PC-9 (cell line): ENCODE measurements at places on chromosomes 5 and 9. TPM values are rescaled to one million over a fixed set of nuclear protein-coding genes. Genes with fewer than 3 reads are reported as not detected.

NXNL2 gene
- total RNA-seq = 5.5 and 8.7 TPM in 2 replicates

GRCh38 chr5:31153521-31153920 lies 40.0 kb upstream of the CDH6 start:
- no peak for DNase-seq
- no peaks in the 10 kb centered on the region for H3K27me3 ChIP-seq
- no peak overlapping the region for H3K27ac ChIP-seq
- no peaks in the 10 kb centered on the region for H3K36me3 ChIP-seq
- H3K4me3 ChIP-seq = no peak overlapping the region

DNA sequence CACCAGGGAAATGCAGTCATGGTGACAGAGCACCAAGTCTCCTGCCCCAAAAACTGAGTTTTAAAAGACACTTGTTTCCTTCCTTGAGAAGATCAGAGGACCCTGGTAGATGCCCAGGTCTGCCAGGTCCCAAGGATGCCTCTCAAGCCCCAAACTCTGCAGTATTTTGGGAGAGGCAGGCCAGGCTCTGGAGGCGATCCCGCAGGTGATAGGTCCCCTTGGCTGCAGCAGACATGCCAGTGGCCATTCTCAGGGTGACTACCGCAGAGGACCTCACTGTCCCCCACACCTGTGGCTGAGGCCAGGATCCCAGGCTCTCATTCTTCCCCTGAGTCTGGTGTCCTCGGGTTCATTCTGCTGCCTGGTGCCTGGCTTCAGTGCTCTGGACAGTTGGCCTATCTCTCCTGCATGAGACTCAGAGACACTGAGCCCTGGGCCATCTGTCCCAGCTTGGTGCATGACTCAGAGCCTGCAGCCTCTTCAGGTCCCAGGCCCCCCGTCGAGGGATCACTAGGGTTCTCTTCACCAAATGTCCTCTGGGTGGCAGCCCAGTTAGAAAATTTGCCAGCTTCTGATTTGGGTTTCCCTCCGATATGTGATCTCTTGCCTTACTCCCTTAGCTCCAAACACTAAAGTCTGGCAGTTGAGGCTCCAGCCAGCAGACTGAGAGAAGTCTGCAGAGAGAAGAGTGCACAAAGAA lies 59.7 kb upstream of the GARNL3 start:
- H3K36me3 ChIP-seq = no peaks in the 10 kb centered on the region
- DNase-seq = peak; percentile 51
- no peaks in the 10 kb centered on the region for H3K4me1 ChIP-seq

GRCh38 chr5:1880377-1881025 lies 2.2 kb downstream of the IRX4 start:
- H3K4me1 ChIP-seq = no peaks in the 10 kb centered on the region
- no peaks in the 10 kb centered on the region for H3K36me3 ChIP-seq
- peaks cover 27% of the 10 kb centered on the region for H3K27me3 ChIP-seq
- H3K4me3 ChIP-seq = no peak overlapping the region
- no peak overlapping the region for H3K27ac ChIP-seq

DNA sequence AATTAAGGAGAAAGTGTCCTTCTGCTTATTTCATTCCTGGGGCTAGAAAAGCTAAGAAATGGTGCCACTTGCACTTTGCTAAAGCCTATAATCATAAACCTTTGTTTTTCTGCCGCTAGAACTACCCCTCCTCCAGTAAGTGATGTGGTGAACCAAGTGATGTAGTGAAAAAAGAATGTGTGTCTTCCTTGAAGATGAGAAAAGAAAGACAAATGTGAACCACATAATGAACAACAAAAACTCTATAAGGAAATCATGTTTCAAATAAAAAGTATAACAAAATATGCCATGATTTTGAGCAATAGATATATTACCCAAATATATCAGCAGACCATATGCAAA lies 179.0 kb upstream of the SGCD start:
- H3K4me3 ChIP-seq = no peak overlapping the region
- H3K4me1 ChIP-seq = no peaks in the 10 kb centered on the region
- no peak overlapping the region for H3K27ac ChIP-seq

DNA sequence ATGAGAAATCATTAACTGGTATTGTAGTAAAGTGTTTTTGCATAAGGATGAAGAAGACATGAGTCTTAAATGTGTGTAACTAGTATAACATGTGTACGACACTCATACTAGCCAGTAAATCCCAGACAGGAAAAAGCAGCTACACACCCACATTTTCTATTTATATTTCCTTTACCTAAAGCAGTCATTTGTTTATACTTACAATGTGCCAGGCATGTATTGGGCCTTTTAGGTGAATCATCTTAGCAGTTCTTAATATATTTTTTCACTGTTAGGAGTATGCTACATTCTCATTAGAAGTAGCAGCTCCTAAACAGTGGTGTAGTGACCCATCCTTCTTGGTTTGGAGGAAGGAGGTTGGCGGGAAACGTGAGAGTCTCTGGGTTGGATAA lies 55.8 kb upstream of the TMC1 start:
- no peaks in the 10 kb centered on the region for H3K36me3 ChIP-seq
- no peak overlapping the region for H3K27ac ChIP-seq
- no peaks in the 10 kb centered on the region for H3K27me3 ChIP-seq
- no peak overlapping the region for H3K4me3 ChIP-seq
- no peaks in the 10 kb centered on the region for H3K4me1 ChIP-seq
